ENCODE measurements at places on chromosomes 4 and X. TPM values are rescaled to one million over a fixed set of nuclear protein-coding genes. Genes with fewer than 3 reads are reported as not detected.

DNA sequence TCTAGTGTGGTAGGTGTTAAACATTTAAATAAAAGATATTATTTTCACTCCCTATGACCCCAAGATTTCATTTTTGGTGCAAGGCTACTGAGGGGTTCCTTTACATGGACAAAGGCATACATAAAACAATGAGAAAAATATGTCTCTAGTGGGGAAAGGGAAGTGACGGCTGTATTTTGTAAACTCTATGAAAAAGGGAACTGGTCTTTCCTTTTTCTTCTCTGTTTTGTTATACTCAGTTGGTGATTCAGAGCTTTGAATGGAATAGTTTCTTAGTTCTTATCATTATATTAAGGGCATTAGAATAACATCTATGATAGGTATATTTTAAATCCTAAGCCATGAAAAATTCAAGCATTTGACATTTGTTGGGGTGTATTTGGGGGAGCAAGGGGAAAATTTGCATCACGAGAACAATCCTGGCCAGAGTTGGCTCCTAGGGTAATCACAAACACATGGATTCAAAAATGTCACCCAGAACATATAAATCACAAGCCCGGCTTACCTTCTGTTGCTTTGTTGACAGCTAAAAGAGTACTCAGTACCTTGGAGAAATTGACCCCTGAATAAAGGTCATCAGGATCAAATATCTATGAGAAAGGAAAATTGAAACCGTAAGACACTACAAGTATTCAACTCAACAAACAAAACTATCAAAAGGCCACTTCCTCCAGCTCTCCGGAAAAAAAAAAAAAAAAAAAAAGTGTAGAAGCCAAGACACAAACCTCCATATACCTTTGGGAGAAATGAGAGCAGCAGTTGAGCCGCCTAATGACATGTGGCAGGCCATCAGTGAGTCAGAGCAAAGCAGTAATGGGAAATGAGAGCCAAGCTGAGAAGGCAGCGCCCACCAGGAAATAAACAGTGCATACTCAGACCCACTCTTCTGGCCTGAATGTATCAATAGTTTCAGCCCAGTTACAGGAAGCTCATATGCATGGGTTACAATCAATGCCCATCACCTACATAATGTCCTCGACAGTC, 33.4 kb downstream of the ARHGEF6 start:
- no peaks in the 10 kb centered on the region for H3K27me3 ChIP-seq
- H3K4me3 ChIP-seq, result peak overlapping the region; percentile 36
- H3K4me1 ChIP-seq, result peaks cover 54% of the 10 kb centered on the region
- H3K36me3 ChIP-seq, result peaks cover 4% of the 10 kb centered on the region
- DNase-seq, result peak; percentile 63
- H3K27ac ChIP-seq, result peak overlapping the region; percentile 81

Gene CT45A3
- polyA plus RNA-seq, result not detected

GRCh38 chr4:168551211-168551610, 54.4 kb downstream of the PALLD start:
- no peaks in the 10 kb centered on the region for H3K36me3 ChIP-seq
- DNase-seq, result no peak
- no peaks in the 10 kb centered on the region for H3K4me1 ChIP-seq
- H3K27ac ChIP-seq, result no peak overlapping the region

Gene ZNF157
- polyA plus RNA-seq, result not detected

Gene TIGD2
- 0.60 TPM for polyA plus RNA-seq

DNA sequence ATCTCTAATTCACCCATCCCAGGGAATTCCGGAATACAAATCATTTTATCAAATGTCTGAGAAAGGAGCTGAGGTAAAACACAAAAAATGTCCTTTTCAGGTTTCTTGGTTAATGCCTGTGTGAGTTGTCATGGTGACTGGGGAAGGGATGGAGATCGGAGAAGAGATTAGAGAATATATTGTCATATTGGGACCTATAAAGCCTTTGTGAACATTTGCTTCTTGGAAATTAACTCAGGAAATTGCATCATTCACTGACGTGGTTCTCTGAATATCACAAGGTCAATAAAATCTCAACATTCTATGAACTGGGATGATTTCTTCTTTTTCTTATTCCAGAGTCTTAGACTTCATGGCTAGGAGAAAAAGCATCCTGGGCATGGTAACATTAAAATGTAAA, 174.8 kb upstream of the GLRA2 start:
- H3K27ac ChIP-seq, result no peak overlapping the region
- no peaks in the 10 kb centered on the region for H3K27me3 ChIP-seq
- DNase-seq, result no peak
- no peak overlapping the region for H3K4me3 ChIP-seq
- no peaks in the 10 kb centered on the region for H3K4me1 ChIP-seq
- no peaks in the 10 kb centered on the region for H3K36me3 ChIP-seq

- no peaks in the 10 kb centered on the region for H3K36me3 ChIP-seq
- DNase-seq, result no peak
- no peak within 1 kb of the TSS for H3K4me3 ChIP-seq
These were observed at the start of gene PCDH10 for GRCh38 chr4:133148690-133149363. Gene PCDH10, plus strand, starts transcription at chr4:133149294. Its CDS starts 847 bp downstream, at chr4:133150141.

- H3K27me3 ChIP-seq, result no peaks in the 10 kb centered on the region
- peaks cover 90% of the 10 kb centered on the region for H3K36me3 ChIP-seq
- no peak for DNase-seq
- H3K27ac ChIP-seq, result no peak overlapping the region
These were observed 8.5 kb downstream of the SRP72 start for GRCh38 chr4:56475917-56476316.

GRCh38 chr4:63728480-63729177, 680.6 kb downstream of the TECRL start:
- H3K4me1 ChIP-seq, result no peaks in the 10 kb centered on the region
- DNase-seq, result no peak
- H3K27me3 ChIP-seq, result no peaks in the 10 kb centered on the region
- no peaks in the 10 kb centered on the region for H3K36me3 ChIP-seq

Gene CHRDL1
- polyA plus RNA-seq, result not detected

DNA sequence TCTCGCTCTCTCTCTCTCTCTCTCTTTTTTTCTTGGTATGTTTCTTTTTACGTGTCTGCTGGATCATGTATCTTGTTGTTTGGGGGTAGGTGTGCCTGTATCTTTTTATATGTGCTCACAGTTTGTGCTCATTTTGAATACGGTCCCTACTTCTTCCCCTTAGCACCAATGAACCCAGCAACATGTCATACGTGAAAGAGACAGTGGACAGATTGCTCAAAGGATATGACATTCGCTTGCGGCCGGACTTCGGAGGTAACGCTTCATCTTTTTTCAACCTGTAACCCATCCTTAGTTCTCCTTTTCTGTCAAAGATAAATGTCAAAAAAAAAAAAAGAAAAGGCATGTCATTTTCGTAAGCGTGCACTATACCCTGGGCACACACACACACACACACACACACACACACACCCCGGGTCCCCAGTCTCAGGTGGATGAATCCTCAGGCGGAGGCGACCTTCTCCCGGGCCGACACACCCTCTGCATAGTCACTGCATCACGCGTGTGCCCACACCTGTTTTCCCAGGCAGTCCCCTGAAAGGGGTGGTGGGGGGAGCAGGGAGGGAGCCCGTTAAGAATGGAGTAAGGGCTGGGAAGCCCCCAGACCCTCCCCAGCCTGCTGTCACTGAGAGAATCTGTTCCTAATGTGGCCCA, 511 bp downstream of the GABRB1 start:
- no peak overlapping the region for H3K4me3 ChIP-seq
- DNase-seq, result no peak
- peaks cover 17% of the 10 kb centered on the region for H3K4me1 ChIP-seq
- H3K36me3 ChIP-seq, result no peaks in the 10 kb centered on the region

DNA sequence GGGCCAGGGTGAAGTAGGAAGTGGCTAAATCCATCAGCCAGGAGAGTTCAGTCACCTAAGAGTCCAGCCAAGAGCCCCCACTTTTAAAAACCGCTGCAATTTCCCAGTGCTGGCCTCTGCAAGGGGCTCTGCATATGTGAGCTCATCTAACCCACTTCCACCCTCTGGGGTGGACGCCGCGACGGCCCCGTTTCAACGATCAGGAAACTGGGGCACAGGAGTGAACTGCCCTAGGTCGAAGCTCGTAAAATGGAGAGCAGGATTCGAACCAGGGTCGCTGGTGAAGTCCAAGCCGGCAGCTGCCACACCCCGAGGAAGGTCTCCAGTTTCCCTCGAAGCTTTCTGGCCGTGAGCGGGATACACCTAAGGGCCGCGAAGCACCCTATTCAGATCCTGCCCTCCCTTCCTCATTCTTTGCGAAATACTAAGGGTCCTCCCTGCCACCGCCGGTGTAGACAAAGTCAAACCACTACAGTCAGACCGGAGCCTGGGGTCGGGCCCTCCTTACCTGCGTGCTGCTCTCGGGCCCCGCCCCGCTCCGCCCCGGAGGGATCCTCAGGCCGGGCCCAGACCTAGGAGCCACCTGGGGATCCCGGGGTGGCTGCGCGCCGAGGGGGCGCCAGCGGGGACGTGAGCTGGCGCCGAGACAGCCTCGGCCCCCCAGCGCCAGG, 446 bp downstream of the EVC2 start:
- H3K4me1 ChIP-seq, result peaks cover 13% of the 10 kb centered on the region
- peaks cover 50% of the 10 kb centered on the region for H3K27me3 ChIP-seq
- DNase-seq, result no peak
- peak overlapping the region; percentile 69 for H3K4me3 ChIP-seq
- H3K36me3 ChIP-seq, result no peaks in the 10 kb centered on the region

DNA sequence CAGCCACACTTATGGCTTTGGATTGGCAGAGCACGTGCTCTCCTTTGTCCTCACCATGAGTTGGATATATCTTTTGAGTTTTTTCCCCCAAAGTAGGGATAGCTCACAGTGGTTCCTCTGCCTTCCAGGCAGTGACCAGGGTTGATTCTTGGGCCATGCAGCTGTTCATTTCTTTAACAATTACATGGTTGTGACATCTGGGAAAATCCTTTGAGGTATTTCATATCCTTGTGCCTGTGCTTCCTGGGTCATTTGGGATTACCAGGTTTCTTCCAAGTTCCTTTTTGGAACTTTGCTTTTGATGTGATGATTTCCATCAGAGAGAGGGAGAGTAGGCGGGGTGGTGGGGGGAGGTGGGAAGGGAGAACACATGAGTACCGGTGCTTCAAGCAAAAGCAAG, 15.6 kb downstream of the BCORL1 start:
- H3K27me3 ChIP-seq, result no peaks in the 10 kb centered on the region
- H3K4me3 ChIP-seq, result no peak overlapping the region
- no peak for DNase-seq
- no peaks in the 10 kb centered on the region for H3K36me3 ChIP-seq
- H3K4me1 ChIP-seq, result peaks cover 34% of the 10 kb centered on the region
- no peak overlapping the region for H3K27ac ChIP-seq

DNA sequence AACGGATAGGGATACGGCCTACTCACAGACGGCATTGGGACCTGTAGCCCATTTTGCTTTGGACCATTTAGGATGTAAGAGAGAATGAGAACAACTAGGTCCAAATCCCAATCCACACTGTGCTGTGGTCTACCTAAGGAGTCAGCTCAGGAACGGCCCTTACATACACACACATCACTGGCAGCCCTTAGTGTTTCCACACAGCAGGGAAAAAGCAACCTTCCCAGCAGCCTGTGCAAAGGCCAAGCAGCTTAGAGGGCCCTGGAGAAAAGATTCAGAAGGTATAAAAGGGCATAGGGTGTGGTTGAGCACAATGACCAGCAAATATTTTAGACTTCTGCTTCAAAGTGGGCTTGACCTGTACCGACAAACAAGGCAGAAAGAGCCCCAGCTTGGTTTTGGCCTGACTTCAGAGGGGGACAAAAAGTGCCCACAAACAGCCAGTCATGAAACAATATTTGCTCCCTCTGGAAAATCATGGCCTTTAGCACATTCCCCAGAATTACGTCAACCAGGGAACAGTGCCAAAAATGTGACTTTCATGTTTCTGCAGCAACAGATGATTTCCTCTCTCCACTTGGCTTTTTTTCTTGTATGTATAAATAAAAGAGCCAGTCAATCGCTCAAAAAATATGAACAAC, 359.5 kb upstream of the FGF16 start:
- DNase-seq, result no peak
- H3K36me3 ChIP-seq, result no peaks in the 10 kb centered on the region
- no peak overlapping the region for H3K27ac ChIP-seq
- no peak overlapping the region for H3K4me3 ChIP-seq
- no peaks in the 10 kb centered on the region for H3K27me3 ChIP-seq
- H3K4me1 ChIP-seq, result no peaks in the 10 kb centered on the region

DNA sequence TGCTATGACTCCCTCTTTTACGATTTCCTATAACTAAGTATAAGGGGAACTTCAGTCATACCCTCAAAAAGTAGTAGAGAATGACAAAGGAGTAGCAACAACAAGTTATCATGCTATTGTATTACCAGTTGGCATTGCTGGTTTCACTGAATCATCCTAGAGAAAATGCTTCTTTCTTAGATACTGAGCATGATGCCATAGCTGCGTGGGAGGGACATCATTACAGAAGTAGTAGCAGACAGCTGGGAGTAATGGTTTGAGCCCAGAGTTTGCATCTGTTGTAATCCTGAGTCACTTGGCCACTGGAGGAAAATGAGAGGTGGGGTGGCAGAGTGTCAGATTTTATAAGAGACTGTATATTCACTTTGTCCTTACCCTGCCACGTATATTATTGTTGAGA, 38.6 kb downstream of the MTMR1 start:
- no peaks in the 10 kb centered on the region for H3K4me1 ChIP-seq
- H3K4me3 ChIP-seq, result no peak overlapping the region
- H3K36me3 ChIP-seq, result peaks cover 37% of the 10 kb centered on the region

GRCh38 chr4:8009097-8009496, 69.4 kb upstream of the AFAP1 start:
- DNase-seq, result no peak
- H3K36me3 ChIP-seq, result no peaks in the 10 kb centered on the region
- H3K27ac ChIP-seq, result no peak overlapping the region
- no peaks in the 10 kb centered on the region for H3K27me3 ChIP-seq
- no peaks in the 10 kb centered on the region for H3K4me1 ChIP-seq

Gene SOWAHB
- not detected for polyA plus RNA-seq

DNA sequence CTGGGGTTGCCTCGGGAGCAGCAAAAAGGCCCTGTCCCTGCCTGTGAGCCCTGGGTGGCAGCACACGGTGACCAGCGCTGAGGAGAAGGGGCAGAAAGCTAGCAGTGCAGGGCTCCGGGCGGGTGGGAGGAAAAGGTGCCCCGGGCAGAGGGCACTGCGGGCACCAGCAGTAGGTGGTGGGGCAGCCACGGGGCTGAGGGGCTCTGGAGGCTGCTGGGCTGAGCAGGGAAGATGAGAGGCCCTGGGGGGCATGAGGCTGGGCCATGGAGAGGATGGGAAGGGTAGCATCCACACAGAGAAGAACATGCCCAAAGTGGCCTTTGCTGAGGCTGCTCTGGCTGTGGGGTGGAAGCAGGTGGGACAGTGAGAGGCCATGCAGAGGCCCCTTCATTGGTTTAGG, 67.5 kb upstream of the NKX1-1 start:
- H3K27me3 ChIP-seq, result no peaks in the 10 kb centered on the region
- H3K4me1 ChIP-seq, result no peaks in the 10 kb centered on the region
- DNase-seq, result no peak
- H3K4me3 ChIP-seq, result no peak overlapping the region
- no peak overlapping the region for H3K27ac ChIP-seq

DNA sequence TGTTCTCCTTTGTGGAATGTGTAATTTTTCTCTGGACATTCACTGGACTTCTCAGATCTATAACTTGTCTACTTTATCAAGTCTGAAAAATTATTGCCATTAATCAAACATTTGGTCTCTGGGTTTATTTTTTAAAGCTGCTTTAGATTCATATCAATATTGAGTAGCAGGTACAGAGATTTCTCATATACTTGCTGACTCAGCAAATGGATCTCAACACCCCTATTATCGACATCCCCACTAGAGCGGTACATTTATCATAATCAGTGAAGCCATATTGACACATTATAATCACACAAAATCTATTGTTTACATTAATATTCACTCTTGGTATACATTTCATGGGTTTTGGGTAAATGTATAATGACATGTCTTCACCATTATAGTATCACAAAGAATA, 268.7 kb downstream of the SPOCK3 start:
- no peak for DNase-seq
- no peaks in the 10 kb centered on the region for H3K36me3 ChIP-seq
- no peak overlapping the region for H3K27ac ChIP-seq
- H3K4me1 ChIP-seq, result no peaks in the 10 kb centered on the region
- H3K4me3 ChIP-seq, result no peak overlapping the region

All from CD14-positive monocyte (primary cell).